ENCODE measurements at places on chromosomes 4 and X. TPM values are rescaled to one million over a fixed set of nuclear protein-coding genes. Genes with fewer than 3 reads are reported as not detected.

The VSIG4 gene
- 237 TPM for total RNA-seq

The COQ2 gene
- total RNA-seq, result 12.4 TPM

GRCh38 chrX:26851981-26852380, 611.2 kb downstream of the PPP4R3C start:
- no peak overlapping the region for H3K27ac ChIP-seq
- no peak overlapping the region for H3K4me3 ChIP-seq
- DNase-seq, result no peak
- no peaks in the 10 kb centered on the region for H3K4me1 ChIP-seq
- H3K27me3 ChIP-seq, result no peaks in the 10 kb centered on the region
- no peaks in the 10 kb centered on the region for H3K36me3 ChIP-seq

DNA sequence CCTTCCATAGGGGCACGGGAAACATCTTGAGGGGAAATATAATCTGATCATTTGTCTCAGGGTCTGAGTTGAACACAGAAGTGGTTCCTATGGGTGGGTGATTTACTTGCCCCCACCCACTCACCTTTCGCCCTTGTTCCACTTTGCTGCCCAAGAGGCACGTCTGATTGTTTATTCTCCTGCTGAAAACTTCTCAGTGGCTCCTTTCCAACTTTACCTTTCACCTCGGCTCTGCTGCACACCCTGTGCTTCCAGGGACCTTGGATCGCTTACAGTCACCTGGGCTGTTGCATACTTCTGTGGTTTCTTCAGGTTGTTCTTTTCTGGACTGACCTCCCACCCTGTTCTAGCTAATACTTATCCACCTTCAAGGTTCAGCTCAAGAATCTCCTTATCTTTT, 213.4 kb upstream of the JADE1 start:
- H3K27me3 ChIP-seq, result no peaks in the 10 kb centered on the region
- H3K4me3 ChIP-seq, result no peak overlapping the region
- H3K36me3 ChIP-seq, result no peaks in the 10 kb centered on the region
- H3K27ac ChIP-seq, result no peak overlapping the region
- no peak for DNase-seq

Data from upper lobe of right lung (tissue), 1 donor.